T47D (cell line): ENCODE measurements at places on chromosomes 16 and 17.

DNA sequence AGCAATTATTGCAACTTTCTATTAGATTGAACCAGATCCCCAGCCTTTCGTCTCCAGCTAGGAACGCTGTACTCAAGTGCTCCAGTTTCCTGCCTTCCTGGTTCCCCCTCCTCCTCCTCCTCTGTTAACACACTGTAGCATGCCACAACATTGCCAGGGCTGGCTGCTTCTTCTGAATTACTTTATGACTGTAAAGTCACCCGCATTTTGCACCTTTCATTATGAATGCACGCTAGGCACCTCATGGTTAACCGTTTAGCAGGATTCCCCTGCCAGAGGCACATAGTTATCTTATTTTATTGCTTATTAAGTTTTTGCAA is 4.5 kb downstream of the ZNF423 start:
- DNase-seq: no peak

GRCh38 chr16:57352636-57353047 is 5.9 kb upstream of the CCL22 start:
- DNase-seq: no peak

GRCh38 chr17:17354560-17355349 is 51.6 kb downstream of the NT5M start:
- DNase-seq: peak; percentile 60

GRCh38 chr17:28717578-28718332 is at the start of gene RAB34:
Gene RAB34 (minus strand): TSS chr17:28717868. CDS start chr17:28717266, 602 bp downstream.
- DNase-seq: no peak

DNA sequence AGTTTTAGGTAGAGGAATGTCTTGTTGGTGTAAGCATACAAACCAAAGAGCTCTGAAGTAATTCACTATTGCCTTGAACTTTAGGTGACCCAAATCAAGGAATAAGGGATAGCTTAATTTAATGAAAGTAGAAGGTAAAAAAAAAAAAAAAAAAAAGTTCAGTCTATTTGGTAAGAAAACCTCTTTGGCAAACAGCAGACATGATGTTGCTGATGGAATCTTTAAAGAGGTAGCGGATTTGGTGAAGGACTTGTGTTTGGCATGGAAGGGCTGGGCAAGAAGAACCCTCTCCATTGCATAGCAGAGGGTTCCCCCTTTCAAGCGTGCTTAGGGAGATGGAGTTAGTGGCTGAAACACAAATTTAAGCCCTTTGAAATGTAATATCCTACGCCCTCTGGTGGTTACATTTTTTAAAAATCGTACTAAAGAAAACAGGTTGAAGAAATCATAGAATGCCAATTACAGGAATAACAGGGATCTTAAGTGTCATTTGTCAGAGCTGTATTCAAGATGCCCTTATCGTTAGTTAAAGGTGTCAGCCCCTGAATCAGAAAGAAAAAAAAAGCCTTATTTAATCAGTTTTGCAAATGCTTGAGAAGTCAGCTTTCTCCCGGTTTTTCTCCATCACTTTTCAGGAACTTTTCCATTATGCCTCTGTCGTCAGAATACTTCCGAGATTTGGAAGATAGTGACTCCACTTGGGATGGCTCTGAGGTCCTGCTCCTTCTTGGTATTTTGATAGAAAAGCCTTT is 383.1 kb downstream of the KCNJ2 start:
- peak; percentile 59 for DNase-seq

GRCh38 chr17:834136-834535 is 52.0 kb downstream of the MRM3 start:
- no peak for DNase-seq

- DNase-seq: no peak
Observed at GRCh38 chr16:30113711-30114333, 485 bp upstream of the GDPD3 start.

- DNase-seq: peak; percentile 85
Observed at GRCh38 chr17:38628441-38628840, 22.7 kb upstream of the SRCIN1 start.

DNA sequence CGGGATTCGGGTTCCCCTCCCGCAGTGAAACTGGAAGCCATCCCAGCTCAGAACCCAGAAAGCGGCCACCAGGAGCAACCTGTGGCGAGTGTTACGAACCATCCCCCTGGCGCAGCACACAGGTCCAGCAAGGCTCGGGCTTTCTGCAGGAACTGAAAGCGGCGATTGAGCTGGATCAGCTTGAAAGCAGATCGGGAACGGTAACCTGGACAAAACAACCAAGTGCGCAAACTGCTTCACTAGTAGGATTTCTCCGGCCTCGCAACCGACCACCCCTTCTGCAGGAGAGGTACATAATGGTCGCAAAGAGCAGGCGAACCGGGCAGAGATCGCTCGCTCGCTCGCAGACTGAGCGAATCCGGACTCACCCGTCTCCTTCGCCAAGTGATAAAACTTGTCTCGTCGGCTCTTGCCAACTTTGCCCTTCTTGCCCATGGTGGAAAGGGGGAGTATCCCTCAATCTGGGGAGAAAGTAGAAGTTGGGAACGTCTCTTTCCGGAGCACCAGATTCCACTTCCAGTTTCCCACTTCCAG is 696 bp upstream of the PSMC5 start:
- DNase-seq: no peak

DNA sequence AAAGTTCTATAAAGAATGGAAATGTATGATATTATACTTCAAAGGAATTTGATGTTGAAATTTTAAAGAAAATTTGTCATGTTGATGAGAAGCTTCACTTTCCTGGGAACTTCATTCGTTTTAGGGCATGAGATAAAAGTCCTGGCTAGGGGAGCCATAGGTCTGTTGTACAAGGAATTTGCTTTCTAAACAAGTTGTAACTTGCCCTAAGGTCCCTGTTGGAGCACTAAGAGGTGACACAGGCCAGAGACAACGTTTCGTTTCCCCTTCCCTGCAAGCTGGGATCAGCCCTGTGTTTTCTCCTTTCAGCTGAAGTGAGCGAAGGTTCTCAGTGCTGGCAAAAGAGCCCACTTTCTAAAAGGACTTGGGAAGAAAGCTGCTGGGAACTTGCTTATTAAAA is 16.6 kb downstream of the PLD6 start:
- no peak for DNase-seq

GRCh38 chr17:9256361-9256750 is 235.0 kb downstream of the NTN1 start:
- no peak for DNase-seq

GRCh38 chr17:38870259-38871165 is 654 bp downstream of the LASP1 start:
- DNase-seq: peak; percentile 79

GRCh38 chr16:82748026-82748425 is 121.3 kb downstream of the CDH13 start:
- no peak for DNase-seq

DNA sequence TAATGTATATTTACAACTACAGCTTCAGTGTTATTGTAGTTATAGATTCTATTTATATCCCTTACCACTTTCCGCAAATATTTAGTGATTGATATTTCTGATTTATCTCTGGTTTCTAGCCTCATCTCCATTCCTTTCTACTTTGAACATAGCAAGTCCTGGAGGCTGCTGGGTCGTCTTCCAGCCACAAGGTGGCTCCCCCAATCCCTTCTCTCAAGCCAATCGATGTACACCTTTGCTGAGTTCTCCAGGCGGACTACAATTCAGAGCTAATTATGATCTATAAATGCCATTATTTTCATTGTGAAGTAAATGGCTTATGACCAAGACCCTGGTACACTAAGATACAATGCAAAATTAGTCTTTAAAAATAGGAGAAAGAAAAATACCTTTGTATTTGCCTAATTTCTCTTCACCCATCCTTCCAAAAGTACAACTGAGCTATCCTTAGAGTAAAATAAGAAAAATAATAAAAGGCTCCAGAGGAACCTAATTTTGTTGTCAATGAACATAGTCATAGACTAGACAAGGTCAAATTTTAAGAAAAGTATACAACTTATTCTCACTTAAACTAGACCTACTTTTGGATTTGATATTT is 122.1 kb downstream of the SKAP1 start:
- peak; percentile 31 for DNase-seq

GRCh38 chr16:52227851-52228250 is 319.1 kb downstream of the TOX3 start:
- no peak for DNase-seq

GRCh38 chr16:70520612-70521297 is 2.6 kb downstream of the COG4 start:
- no peak for DNase-seq

DNA sequence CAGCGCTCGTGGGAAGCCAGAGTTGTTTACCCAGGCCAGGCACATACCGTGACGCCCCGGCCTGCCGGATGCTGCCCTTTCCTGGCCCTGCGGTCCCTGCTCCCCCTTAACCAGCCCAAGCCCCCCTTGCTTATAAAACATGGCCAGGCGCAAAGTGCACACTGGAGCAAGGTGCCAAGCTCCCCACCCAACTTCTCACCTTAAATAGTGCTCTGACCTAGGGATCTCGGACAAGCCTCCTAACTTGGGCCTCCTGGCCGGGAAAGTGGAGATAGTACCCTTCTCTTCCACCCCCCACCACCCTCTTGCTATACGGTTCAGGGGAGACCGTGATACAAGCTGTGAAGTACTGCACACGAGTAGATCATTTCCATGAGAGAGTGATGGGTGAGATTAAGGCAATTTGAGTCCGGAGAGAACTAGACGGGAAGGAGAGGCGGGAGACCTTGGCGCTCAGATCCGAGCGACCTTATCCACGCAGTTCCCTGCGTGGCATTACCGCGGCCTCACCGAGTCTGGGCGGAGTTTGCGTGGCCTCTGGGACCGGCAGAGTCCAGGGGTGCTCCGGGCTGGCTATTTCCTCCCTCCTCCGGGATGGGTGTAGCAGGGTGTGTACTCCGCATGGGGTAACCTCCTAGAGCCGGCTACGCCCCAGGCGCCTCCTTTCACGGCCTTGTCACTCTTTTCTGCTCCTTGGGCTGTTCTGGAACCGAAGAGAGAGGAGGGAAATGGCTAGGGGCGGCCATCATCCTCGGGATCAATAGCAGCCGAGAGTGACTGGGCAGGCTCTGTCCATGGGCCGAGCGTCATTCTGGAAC is 4.4 kb upstream of the LHX1 start:
- no peak for DNase-seq

DNA sequence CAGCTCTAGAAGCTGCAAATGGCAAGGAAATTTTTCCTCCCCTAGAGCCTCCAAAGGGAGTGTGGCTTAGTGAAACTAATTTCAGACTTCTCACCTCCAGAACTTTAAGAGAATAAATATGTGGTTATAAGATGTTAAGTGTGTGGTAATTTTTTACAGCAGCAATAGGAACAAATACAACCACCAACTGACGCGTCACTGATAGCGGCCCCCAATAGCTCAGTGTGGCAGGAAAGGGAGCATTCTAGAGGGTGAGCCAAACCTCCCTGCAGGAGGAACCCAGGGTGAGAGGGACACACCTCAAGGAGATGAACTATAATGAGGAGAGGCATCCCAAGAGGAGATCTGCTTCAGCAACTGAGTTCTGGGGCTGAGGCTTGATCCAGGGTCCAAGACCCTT is 4.0 kb downstream of the CCL4 start:
- no peak for DNase-seq

DNA sequence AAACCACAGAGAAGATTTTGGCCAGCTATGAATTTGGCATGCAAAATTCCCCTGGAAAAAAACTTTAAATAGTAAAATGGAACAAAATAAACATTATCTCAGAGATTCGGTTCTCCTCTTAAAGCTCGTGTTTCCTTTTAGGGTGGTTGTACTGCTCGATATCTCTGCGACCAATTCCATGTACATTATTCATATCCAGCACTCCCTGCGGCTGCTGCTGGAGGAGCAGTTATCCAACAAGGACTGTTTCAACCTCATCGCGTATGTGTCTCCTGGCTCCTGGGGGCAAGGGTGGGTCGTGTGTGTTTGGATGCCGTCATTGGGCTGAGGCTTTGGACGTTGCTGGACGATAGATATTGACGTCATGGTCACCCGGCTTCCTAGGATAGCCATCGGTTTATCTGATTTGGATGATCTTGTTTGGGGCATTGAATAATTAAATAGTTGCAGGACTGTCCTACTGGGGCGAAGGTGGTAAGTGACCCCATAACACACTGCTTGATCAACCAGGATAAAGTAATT is 33.8 kb downstream of the VWA3A start:
- no peak for DNase-seq

GRCh38 chr16:90044111-90044551 is 24.9 kb upstream of the DBNDD1 start:
- DNase-seq: peak; percentile 81

DNA sequence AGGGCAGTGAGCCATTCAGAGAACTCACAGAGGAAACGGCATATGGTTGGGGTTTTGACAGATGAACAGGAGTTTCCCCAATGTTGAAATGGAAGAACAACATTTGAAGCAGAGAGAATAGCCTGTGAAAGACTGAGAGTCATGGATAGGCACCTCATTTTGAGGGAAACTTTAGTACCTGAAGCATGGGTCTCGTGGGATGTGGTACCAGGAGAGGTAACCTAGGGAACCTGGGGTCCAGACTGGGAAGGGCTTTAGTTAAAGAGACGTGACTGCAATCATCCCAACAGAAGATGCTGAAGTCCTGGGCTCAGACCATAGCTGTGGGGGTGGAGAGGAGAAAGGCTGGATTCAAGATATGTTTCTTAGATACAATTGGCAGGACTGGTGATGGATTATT is 137.8 kb upstream of the CCL2 start:
- no peak for DNase-seq
